ENCODE measurements at places on chromosomes 4 and X.

DNA sequence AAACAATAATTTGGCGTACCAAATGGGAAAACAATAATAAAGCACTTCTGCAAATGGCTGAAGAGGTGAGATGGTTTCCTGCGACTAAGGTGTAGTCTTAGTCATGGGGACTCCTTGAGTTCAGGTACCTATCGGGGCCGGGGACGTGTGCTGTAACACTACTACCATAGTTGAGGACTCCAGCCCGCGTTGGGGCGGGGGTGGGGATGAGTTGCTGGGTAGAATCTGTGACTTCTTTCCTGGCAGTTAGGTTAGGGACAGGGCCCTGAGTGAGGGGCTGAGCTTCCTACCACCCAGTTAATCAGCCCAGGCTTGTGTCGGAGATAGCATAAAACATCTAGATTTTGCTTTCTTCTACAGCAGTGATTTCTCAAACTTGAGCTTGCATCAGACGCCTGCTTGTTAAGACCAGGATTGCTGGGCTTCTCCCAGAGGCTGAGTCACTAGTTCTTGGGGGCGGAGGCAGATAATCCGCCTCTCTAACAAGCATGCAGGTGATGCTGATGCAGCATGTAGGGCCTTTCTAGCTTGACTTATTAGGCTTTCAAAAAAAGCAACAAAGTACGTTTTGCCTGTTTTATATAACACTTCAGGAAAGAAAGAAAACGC, 30.2 kb downstream of the RBBP7 start:
- peak; percentile 9 for DNase-seq

DNA sequence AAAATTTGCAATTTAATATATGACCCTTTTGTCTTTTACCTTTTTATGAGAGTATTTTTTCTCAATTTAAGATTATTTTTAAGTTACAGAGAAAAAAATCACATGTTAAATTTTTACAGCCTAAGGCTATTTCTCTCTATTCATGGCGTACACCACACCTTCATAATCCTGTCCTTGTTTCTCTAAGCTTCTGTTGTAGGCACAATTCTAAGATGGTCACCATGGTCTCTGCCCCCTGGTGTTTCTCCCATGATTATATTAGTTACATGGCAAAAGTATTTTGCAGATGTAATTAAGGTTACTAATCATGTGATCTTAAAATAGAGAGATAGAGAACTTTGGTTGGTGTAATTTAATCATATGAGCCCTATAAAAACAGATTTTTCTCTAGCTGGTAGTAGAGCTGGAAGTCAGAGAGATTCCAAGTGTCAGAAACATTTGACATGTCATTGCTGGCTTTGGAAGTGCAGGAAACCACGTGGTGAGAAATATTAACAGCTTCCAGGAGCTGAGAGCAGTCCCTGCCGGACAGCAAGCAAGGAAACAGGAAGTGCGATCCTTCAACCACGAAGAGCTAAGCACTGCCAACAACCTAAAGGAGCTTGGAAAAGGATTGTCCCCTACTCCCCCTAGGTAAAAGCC, 89.8 kb downstream of the EIF4E start:
- no peak for DNase-seq

GRCh38 chrX:120463241-120463640, 5.9 kb downstream of the LAMP2 start:
- peak; percentile 11 for DNase-seq

- DNase-seq, result no peak
These were observed 32.2 kb downstream of the XG start for GRCh38 chrX:2784026-2784425.

- DNase-seq, result no peak
These were observed 36.5 kb upstream of the GLRA3 start for GRCh38 chr4:174865418-174865985.

GRCh38 chr4:175326796-175327195, 408.6 kb downstream of the ADAM29 start:
- DNase-seq, result no peak

- DNase-seq, result no peak
These were observed 134.7 kb downstream of the PDE5A start for GRCh38 chr4:119493886-119494285.

DNA sequence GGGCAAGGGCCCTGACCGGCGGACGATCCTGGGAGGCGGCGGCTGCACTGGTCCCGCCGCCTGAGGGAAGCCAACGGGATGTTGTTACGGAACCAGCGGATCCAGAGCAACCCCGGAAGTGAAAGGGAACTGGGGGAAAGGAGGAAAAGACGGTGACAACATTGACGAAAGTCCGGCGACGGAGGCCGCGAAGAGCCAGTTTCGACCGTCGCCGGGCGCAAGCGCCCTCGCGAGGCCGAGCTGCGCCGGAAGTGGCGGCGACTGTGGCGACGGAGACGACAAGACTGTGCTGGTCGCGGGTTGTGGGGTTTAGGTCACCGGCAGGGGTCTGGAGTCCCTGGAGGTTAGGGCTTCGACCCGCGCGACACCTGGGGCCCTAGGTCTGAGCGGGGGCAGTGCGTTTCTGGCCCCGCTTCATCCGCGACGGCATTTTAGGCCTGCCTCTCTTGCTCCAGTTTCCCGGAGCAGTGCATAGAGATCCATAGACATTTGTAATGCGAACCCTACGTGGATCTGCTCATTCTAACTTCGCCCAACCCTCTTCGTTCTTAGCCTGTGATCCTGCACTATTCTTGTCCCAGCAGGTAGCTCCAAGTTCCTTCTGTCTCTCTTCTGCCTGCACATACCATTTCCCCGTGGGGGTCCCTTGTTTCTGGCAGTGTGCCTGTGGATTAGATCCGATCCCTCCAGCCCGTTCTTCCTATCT, at the start of gene BOD1L1:
Gene BOD1L1, minus strand, starts transcription at position 120 of the 706 bp plus-strand sequence. CDS start 138 bp downstream, outside the sequence.
- DNase-seq, result peak; percentile 94

GRCh38 chr4:139893801-139894200, 228.2 kb downstream of the MGST2 start:
- DNase-seq, result no peak

DNA sequence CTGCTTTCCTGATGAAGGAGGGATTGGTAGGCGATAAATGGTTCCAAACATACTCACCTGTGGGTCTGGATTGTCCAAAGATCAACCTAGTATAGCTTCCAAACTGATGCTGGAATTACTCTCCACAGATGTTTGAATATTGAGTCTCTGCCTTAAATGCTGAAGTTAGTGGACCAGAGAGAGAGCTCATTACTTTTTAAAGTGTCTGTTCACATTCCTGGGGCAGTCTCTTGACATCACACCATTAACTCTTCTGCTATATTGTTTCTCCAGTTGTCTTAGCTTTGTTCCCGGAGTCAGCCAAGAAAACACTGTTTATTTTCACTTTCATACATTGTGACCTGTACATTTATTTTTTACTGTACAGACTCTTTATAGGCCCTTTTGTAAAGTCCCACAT, 35.4 kb downstream of the ARHGEF38 start:
- DNase-seq, result no peak

DNA sequence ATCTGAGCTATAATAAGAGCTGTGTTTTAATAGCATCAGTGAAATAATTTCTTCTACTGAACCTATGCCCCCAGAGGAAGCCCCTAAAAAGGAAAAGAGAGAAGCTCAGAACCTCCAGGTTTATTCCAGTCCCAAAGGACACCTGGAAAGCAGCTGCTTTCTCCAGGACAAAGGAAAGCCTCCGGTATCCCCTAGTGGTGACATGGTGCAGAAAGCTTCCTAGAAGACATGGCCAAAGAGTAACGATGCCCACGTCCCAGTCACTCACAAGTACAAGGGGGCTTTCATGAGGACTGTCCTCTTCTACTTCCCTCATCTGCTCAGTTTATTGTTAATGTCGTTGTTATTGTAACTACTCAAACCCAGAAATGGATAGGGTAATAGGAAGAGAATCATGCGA, 343.9 kb downstream of the UNC5C start:
- no peak for DNase-seq

DNA sequence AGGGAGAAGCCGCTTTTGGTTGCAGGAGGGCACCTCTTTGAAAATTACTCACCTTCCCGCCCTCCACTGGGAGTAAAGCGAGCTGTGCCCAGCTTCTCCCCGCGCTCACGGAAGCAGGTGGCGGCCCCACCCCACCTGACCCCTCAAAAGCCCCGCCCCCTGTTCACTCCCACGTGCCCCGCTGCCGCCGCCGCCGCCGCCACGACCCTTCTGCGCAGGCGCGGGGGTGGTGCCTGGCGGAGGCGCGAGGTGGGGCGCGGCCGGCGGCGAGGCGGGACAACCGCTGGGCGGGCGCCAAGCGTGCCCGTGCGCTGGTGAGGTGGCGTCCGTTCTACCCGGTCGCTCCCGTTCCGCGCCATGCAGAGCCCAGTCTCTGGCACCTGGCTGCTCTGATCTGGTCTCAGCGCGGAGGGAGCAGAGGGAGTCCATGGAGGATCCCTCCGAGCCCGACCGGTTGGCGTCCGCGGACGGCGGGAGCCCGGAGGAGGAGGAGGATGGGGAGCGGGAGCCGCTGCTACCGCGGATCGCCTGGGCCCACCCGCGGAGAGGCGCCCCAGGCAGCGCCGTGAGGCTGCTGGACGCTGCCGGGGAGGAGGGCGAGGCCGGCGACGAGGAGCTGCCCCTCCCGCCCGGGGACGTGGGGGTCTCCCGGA, at the start of gene PI4K2B:
Gene PI4K2B, plus strand, starts transcription at position 297 of the 653 bp plus-strand sequence. Its CDS starts 131 bp downstream, at position 428.
- DNase-seq, result peak; percentile 92

DNA sequence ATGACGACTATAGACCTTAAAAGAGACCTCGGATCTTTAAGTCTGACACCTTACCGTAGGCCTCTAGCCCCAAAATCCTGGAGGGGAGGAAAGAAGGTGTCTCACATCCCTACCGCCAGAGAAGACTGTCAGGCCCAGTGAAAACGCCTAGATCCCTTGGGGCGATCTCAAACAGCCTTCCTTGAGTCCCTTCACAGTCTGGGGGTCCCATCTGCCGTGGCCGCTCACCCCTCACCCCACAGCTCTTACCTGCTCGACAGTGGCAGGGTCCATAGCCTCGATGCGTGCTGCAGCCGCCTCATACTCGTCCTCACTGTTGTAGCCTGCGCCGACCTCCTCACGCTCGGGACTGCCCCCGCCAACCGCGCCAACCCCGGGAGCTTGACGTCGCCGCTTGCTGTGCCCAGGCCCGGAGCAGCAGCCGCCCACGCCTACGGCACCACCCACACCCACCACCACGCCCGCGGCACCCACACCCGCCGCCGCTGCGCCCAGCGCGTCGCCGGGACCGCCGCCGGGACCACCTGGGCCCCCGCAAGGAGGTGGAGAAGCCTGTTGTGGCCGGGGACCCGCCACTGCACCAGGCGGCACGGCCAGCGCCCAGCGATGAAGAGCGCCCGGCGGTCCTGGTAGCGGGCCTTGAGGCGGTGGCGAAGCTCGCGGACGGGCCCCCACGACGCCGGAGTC, 536 bp downstream of the OTUD5 start:
- DNase-seq, result peak; percentile 19

GRCh38 chrX:134625315-134625718, 33.0 kb downstream of the PLAC1 start:
- peak; percentile 13 for DNase-seq

- DNase-seq, result no peak
These were observed 4.3 kb downstream of the TSPYL2 start for GRCh38 chrX:53086464-53086863.
